CD4-positive, alpha-beta T cell treated with Interleukin-15 for 4 hours (primary cell): ENCODE measurements at places on chromosomes 2 and 18.
A peak's percentile ranks its signal among the peaks of the same experiment; 100 is the strongest.

GRCh38 chr2:42708179-42708578 is 55.8 kb downstream of the OXER1 start:
- DNase-seq: no peak

- peak; percentile 46 for DNase-seq
These were observed 85.5 kb upstream of the PGAP1 start for GRCh38 chr2:197011801-197012641.

GRCh38 chr2:145141981-145142380 is 622.1 kb upstream of the ZEB2 start:
- DNase-seq: no peak

GRCh38 chr2:181684454-181685149 is 4.3 kb upstream of the NEUROD1 start:
- DNase-seq: no peak

- no peak for DNase-seq
These were observed 52.3 kb downstream of the BAZ2B start for GRCh38 chr2:159564081-159564480.

GRCh38 chr2:195732574-195732973 is 75.5 kb downstream of the SLC39A10 start:
- no peak for DNase-seq

DNA sequence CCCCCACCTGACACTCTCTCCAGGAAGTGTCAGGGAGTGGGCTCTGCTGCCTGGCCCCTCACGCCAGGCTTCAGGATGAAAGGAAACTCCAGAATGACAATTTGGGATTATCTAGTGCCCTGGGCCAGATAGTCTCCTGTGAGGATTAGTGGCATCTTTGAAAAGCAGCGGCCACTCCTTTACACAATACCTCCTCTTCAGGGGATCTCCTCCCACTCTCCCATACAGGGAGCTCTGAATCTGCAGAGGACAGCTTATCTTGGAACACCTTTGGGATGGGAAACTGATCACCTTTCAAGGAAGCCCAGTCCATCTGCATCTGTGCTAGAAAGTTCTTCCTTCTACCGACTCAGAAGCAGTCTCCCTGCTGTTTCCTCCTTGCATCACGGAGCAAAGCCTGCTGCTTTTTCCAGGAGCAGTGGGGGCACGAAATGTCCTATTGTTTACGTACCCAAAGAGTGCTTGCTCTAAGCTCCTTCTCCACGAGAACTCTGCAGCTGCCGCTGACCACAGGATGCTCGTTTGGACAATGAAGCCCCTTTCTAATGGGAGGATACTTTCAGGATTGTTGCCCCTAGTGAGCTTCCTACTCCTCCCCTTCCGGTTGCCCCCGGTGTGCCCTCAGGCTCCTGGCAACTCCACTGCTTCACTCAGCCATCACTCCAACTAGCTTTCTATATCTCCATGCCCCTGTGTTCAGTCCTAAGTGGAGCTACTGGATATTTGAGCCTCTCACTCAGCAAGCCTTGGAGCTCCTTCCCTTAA is 31.5 kb downstream of the SIX3 start:
- no peak for DNase-seq

DNA sequence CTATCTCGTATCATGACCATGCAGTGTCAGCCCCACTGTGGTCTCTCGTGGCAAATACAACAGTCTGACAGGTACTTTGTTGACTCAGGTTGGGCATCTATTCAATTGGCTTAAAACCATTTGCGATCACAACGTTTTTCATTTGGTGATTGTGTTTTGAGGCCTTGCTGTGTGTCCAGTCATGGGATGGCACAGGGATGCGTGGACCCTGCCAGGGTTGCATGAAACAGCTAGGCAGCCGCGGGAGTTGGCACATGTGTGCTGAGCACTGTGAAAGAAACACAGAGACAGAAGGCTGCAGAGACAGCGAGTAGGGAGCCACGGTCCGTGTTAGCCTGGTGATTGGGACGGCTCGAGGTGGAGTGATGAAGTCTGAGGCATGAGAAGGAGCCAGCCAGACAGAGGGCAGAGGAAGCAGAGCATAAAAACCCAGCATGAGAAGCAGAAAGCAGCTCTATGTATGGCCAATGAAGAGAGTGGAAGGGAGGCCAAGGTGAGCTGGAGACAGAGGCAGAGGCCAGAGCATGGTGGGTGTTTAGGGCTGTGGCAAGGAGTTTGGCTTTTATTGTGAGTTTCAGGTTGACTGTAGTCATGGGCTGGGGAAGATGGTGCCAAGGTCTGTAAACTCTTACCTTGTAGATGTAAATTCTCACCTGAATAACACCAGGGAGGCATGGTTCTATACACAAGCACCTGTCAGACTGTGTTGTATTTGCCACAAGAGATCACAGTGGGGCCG is 31.8 kb upstream of the IL1R1 start:
- DNase-seq: no peak

- no peak for DNase-seq
These were observed 24.6 kb upstream of the DAW1 start for GRCh38 chr2:227846831-227847230.

DNA sequence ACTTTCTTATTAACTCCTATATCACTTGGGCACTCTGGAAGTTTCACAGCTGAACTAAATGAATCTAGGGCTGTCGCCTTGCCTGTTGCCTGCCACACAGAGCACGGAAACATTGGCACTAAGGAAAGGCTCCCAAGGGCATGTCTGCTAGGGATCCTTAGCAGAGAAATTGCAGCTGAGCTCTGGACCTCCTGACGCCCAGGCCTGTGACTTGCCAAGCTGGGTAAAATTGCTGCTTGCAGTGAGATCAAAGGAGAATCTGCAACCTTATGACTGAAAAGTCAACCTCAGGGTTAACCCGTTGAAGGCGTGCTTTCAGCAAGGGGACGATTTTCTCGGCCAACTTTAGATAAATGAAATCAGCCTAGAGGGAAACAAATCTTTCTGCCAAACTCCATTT is 189.8 kb downstream of the NCK2 start:
- peak; percentile 43 for DNase-seq

- no peak for DNase-seq
These were observed 78.2 kb downstream of the KCTD1 start for GRCh38 chr18:26470011-26470637.

DNA sequence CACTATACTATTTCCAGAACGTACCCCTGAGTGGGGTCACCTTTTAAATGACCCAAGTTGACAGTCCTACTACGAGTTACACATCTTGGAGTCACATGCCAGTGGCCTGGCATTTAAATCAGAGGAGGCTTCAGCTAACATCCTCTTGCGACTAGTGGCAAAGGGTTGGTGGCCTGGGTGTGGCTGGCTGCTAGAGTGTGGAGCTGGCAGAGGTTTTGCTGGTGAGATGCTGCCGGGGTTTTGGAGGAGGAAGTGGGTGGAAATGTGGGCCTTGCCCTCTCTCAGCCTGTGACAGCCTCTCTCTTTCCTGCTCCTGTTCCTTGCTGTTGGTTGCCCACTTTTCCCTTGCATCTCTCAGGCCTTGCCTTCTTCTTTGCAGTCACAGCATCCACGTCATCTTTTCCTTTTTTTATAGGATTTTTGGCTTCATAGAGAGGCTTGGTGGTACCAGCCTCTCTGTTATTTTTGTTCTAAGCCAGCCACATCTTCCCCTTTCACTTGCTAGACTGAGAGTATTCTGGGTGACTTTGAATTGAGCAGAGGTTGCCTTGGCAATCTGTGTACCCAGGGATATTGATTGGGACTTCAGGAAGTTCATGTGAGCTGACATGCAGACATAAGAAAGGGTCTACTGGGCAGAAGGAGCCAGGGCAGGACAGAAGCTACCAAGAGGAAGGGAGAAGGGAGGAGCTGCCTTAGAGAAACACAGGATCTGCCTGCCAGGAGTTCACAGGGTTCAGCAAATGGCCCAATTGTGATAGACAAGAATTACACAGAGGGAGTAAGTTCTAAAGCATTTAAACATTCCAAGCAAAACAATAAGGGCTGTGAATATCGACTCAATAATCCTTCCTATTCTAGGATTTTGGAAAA is 55.4 kb downstream of the CDC42EP3 start:
- DNase-seq: peak; percentile 79

DNA sequence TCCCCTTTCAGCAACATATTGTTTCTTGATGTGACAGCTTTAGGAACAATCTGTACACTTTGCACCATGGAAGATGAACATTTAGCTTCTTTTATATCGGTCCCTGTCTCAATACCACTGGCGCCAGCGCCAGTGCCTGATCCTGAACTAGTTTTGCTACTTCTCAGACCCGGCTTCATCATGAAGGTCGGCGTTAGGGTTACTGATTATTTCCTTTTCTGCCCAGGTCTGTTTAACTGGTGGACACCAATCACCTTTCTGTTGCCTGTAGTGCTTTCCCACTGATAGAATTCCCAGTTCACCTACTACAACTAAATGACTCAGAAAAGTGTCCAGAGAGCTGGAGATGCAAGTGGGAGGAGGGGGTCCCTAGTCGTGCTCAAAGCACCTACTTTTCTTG is 99.5 kb downstream of the MYCN start:
- DNase-seq: no peak

- DNase-seq: no peak
These were observed 55.6 kb downstream of the CCDC85A start for GRCh38 chr2:56239437-56239836.

DNA sequence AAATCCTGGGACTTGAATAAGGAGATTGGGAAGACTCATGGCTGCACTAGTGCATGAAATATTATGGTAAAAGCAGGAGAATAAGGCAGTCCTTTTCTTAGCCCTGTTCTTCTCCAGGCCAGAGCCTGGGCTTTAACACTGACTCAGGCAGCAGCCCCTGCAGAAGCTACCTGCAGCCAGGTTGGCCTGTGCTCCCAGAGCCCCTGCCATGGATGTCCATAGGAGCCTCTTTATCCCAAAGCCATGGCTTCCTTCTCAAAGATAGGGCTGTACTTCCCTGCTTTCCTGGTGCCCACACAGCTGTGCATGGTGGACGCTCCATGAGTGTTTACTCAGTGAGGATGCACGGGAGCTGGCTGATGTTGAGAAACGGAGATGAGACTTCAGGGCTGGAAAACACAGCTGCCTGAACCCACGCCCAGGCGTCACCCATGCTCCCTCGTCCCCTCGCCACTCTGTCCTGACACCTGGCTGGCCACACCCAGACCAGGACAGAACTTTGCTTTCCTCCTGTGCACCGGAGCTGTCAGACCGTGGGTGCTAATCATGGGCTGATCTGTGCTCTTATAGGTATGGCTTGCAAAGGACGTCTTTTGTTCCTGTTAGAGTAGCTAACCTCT is 135.5 kb downstream of the GLI2 start:
- DNase-seq: no peak

- no peak for DNase-seq
These were observed 24.7 kb downstream of the MYCN start for GRCh38 chr2:15964936-15965563.

GRCh38 chr2:119659601-119660342 is 19.2 kb upstream of the TMEM177 start:
- peak; percentile 36 for DNase-seq

DNA sequence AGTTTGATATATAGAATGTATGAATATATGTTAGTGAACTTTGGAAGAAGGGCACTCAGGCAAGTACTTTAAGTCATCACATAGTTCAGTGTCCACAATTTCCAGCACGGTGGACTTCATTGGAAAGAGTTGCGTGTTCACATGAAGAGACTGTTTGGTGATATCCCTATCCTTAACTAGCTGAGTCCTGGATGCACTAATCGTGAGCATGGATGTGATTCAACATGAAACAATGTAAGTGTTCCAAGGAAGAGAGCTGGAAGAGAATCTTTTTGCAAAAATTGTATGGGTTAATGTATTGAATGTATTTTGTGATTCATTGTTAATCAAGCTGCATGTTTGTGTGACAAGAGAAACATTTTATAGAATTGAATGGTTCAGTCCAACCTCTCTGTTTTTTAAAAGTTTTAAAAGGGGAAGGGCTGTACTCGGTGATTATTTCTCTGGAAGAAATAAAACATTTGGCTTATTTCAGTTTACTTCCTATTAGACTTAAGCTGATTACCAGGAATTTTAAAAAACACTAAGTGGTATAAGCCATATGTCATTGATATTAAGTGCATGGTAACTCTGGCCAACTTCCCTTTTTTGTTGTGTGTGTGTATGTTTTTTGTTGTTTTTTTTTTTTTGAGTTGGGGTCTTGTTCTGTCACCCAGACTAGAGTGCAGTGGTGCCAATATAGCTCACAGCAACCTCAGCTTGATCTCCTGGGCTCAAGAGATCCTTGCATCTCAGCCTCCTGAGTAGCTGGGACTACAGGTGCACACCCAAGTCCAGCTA is 8.6 kb downstream of the XRCC5 start:
- no peak for DNase-seq

DNA sequence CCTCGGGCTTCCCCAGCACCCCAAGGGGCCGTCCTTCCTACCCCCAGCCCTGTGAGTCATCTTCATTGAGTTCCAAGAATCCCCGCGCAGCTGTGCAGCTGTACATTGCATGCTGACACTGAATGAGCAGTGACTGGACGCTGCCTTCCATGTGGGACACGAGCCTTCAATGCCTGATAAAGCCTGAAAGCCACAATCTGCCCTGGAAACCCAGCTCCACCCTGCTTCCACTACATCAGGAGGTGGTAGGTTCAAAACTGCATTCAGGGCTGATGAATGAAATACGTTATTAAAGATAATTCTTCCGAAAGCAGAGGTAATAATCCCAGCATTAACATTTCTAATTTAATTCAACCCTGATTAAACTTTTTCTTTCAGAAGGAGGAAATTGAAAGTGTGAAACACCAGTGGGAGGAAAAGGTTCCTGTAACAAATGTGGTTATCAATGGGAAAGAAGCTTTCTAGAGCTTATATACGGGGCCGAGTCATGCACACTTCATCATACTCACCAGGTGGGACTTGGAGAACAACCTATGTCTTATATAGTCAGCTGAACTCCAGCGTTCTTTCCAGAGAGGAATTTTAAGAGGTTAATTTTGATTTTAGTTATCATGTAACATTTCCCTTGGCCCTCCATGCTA is 360.1 kb downstream of the LPIN1 start:
- DNase-seq: peak; percentile 7

- no peak for DNase-seq
These were observed 173.1 kb downstream of the SEPTIN10 start for GRCh38 chr2:109440499-109441156.

DNA sequence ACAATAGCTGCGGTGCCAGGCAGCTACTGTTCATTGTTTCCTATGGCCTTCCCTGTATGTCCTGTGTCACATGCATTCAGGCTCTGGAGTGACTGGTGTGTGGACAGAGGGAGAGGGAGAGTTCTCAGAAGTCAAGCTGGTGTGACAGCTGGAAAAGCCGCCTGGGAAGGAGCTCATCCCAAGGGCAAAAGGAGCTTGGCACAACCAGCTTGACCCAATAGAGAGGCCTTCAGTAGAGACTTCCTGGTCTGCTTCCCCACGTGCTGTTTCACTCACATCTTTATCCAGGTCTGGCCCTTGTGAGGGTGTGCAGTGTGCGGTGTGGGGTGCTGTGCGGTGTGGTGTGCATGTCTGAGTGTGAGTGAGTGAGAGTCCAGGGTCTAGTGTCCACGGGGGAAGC is 11.1 kb upstream of the NT5DC4 start:
- DNase-seq: no peak

DNA sequence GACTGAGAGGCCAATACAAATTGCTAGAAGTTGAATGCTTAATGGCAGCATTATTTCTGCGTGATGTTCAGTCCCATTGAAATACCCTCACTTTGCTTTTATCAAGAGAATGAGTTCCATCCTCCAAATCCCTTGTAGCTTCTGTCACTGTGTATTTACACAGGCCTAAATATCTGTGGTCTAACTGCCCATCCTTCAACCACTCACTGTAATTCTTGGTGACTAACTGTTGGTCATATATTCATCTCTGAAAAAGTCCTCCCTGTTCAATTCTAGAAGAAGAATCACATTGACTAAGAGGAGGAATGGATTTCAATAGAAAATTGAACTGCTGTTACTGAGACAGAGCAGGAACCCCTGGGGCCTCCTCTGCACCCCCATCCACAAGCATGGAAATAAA is 74.2 kb upstream of the L3MBTL4 start:
- no peak for DNase-seq
